ENCODE measurements at places on chromosomes 2 and 18.
A peak's percentile ranks its signal among the peaks of the same experiment; 100 is the strongest.

GRCh38 chr2:23651187-23652080 is 266.5 kb downstream of the KLHL29 start:
- H3K27ac ChIP-seq = no peak overlapping the region
- H3K4me1 ChIP-seq = no peaks in the 10 kb centered on the region
- H3K4me3 ChIP-seq = no peak overlapping the region
- H3K27me3 ChIP-seq = no peaks in the 10 kb centered on the region
- no peak for DNase-seq

DNA sequence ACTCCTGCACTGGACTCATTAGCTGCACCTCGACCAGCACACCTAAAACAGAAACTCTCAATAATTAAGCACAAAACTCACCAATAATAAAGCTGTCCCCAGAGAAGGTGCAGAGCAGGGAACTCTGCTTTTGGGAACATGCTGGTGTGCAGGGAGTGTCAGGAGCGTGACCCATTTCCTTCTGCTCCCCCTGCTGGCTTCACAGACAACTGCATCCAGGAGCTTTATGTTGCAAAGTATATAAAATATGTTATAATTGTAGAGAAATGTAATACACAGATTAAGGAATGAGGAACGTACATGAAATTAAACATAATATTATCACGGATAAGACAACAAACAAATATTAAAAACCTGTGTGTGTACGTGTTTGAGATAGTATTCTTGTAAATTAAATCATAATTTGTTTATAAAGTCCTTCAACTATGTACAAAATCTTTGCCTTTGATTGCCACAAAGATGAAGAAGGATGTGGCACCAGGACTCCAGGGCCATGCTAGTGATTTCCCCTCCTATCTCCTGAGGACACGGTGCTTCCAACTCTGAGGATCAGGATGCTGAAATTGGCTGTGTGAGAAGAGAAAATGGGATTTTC is 68.6 kb upstream of the MAL start:
- no peak for DNase-seq
- H3K36me3 ChIP-seq = no peaks in the 10 kb centered on the region
- H3K27ac ChIP-seq = no peak overlapping the region
- no peaks in the 10 kb centered on the region for H3K4me1 ChIP-seq
- H3K27me3 ChIP-seq = no peaks in the 10 kb centered on the region

GRCh38 chr2:180456801-180457200 is 449.7 kb upstream of the CWC22 start:
- no peaks in the 10 kb centered on the region for H3K36me3 ChIP-seq
- DNase-seq = no peak
- no peak overlapping the region for H3K27ac ChIP-seq
- no peaks in the 10 kb centered on the region for H3K27me3 ChIP-seq

DNA sequence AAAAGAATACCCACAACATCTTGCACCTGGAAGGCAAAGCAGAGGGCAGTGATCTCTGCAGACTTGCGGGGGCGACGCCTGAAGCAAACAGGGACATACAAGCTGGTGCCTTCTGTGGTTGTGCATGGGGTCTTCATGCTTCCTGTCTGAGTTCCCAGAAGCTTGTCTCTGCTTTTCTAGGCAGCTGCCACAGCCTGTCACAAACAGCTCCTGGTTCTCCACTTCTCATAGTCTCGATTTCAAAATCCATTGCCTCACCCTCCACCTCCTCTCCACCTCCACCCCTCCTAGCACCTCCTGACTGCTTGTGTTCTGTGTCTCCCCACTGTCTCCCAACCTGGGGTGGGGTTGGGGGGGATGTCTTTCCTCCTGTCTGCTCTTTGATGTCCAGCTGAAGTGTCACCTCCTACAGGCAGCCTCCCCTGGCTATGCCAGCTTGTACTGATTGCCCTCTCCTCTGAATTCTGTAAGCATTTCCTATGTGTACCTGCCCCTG is 1.7 kb upstream of the PROC start:
- no peak overlapping the region for H3K27ac ChIP-seq
- H3K4me1 ChIP-seq = peaks cover 36% of the 10 kb centered on the region
- peaks cover 29% of the 10 kb centered on the region for H3K27me3 ChIP-seq
- no peak for DNase-seq
- H3K4me3 ChIP-seq = peak overlapping the region; percentile 31

DNA sequence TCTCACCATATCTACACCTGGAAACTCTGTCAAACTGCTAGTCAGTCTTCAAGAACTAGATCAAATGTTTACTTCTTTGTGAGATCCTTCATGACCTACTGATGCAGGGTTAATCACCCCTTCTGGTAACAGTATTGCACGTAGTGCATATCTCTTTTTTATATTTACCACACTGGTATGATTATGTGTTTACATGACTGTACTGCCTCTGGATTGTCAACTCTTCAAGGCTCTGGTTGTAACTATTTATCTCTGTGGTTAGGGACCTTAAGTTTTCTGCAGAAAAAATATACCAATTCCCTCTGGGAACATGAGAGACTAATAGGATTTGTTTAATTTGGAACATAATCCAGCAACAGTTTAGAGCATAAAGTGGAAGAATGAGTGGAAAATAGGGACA is 135.5 kb downstream of the PDE1A start:
- H3K4me3 ChIP-seq = no peak overlapping the region
- no peak for DNase-seq
- H3K27ac ChIP-seq = no peak overlapping the region
- H3K36me3 ChIP-seq = no peaks in the 10 kb centered on the region
- no peaks in the 10 kb centered on the region for H3K27me3 ChIP-seq

GRCh38 chr2:143150287-143150686 is 21.1 kb downstream of the ARHGAP15 start:
- H3K27me3 ChIP-seq = no peaks in the 10 kb centered on the region
- H3K36me3 ChIP-seq = no peaks in the 10 kb centered on the region
- no peak for DNase-seq
- peaks cover 66% of the 10 kb centered on the region for H3K4me1 ChIP-seq

GRCh38 chr2:85887566-85888019 is 1.2 kb downstream of the ST3GAL5 start:
- H3K27me3 ChIP-seq = peaks cover 35% of the 10 kb centered on the region
- peak overlapping the region; percentile 89 for H3K27ac ChIP-seq
- no peaks in the 10 kb centered on the region for H3K36me3 ChIP-seq
- DNase-seq = peak; percentile 69
- H3K4me3 ChIP-seq = peak overlapping the region; percentile 76

DNA sequence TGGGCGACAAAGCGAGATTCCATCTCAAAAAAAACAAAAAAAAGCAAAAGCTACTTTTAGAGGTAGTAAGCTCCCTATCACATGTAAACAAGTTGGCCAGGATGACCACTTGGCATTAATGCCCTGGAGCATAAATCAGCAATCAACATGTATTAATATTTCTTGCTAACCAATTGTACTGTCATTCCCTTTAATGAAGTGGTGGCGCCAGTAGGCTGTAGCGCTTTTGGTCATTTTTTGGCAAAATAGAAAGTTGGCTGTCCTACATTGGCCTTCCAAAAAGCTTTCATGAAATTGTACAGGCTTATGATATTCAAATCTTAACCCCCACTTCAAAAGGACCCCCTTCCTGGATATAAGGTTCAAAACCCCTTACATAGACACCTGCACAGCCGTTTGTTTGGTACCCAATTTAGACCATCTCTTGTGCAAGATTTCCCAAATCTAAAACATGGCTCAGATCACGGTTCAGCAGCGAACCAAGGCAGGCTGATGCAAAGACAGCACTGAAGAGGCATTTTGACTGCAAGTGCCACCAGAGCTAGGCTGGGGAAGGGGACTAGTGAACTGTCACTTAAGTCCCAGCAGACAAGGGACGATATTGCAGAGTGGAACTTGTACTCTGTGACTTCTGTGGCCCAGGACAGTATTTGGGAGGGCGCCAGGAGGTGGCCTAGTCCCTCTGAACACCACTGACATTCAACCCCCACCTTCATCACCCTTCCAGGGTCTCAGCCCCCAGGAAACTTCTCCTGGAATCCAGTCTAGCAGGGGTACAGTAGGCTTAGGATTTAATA is 31.9 kb downstream of the SMAD7 start:
- H3K27me3 ChIP-seq = no peaks in the 10 kb centered on the region
- H3K4me3 ChIP-seq = no peak overlapping the region
- DNase-seq = no peak
- H3K27ac ChIP-seq = no peak overlapping the region
- H3K36me3 ChIP-seq = peaks cover 30% of the 10 kb centered on the region

- no peak for DNase-seq
- H3K27ac ChIP-seq = no peak overlapping the region
- no peaks in the 10 kb centered on the region for H3K27me3 ChIP-seq
- H3K4me1 ChIP-seq = no peaks in the 10 kb centered on the region
- no peak overlapping the region for H3K4me3 ChIP-seq
- no peaks in the 10 kb centered on the region for H3K36me3 ChIP-seq
These were observed 124.9 kb downstream of the DAW1 start for GRCh38 chr2:227996366-227996765.

GRCh38 chr2:156784020-156784701 is 348.0 kb downstream of the GPD2 start:
- no peaks in the 10 kb centered on the region for H3K4me1 ChIP-seq
- H3K27ac ChIP-seq = no peak overlapping the region
- DNase-seq = no peak
- no peaks in the 10 kb centered on the region for H3K36me3 ChIP-seq

All from left lung (tissue), 14 donors.